Left ventricle myocardium inferior (tissue), 1 donor: ENCODE measurements at places on chromosomes 5 and 9. TPM values are rescaled to one million over a fixed set of nuclear protein-coding genes. Genes with fewer than 3 reads are reported as not detected.

DNA sequence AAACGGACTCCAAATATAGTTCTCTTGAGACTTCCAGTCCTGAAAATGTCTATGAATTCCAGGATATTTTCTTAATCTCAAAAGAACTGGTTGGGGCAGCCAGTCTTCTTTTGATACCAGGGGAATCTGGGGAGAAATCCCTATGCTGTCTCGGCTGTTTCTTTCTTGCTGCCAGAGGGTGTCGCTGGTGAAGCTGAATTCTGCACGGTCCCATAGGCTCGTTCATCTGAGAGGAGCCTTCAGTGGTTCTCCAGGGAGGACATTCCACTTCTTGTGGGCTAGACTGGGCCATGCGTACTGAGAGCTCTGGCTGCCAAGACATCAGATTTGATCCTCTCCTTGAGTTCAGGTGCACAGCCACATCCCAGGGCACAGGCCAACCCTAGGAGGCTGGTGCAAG lies 155.0 kb upstream of the CLINT1 start:
- peaks cover 32% of the 10 kb centered on the region for H3K27me3 ChIP-seq
- no peaks in the 10 kb centered on the region for H3K4me1 ChIP-seq
- no peak overlapping the region for H3K27ac ChIP-seq
- no peaks in the 10 kb centered on the region for H3K36me3 ChIP-seq

- no peak overlapping the region for H3K4me3 ChIP-seq
- H3K27ac ChIP-seq, result no peak overlapping the region
- DNase-seq, result no peak
- H3K27me3 ChIP-seq, result peaks cover 68% of the 10 kb centered on the region
- H3K4me1 ChIP-seq, result no peaks in the 10 kb centered on the region
- no peaks in the 10 kb centered on the region for H3K36me3 ChIP-seq
Observed at GRCh38 chr5:174999581-174999980, 275.2 kb downstream of the MSX2 start.

DNA sequence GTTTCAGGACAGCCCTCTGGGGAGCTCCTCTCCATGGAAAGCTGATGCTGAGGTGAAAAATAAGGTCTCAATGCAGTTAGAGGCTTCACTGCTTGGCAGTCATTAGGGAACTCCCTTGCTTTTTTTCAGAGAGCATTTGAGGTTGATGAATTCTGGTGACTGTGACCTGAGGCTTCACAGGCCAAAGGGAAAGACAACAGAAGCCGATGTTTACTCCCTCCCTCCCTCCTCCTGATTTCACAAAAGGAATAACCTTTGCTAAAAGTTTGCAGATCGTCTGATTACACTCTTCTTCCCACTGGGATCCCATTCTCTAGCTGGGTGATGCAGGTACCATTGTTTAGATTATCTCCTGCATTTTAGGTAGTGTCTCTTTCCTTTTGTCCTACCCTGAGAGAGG lies 329.4 kb downstream of the KIF4B start:
- no peaks in the 10 kb centered on the region for H3K36me3 ChIP-seq
- no peak overlapping the region for H3K4me3 ChIP-seq
- no peak overlapping the region for H3K27ac ChIP-seq
- H3K27me3 ChIP-seq, result no peaks in the 10 kb centered on the region
- DNase-seq, result no peak

DNA sequence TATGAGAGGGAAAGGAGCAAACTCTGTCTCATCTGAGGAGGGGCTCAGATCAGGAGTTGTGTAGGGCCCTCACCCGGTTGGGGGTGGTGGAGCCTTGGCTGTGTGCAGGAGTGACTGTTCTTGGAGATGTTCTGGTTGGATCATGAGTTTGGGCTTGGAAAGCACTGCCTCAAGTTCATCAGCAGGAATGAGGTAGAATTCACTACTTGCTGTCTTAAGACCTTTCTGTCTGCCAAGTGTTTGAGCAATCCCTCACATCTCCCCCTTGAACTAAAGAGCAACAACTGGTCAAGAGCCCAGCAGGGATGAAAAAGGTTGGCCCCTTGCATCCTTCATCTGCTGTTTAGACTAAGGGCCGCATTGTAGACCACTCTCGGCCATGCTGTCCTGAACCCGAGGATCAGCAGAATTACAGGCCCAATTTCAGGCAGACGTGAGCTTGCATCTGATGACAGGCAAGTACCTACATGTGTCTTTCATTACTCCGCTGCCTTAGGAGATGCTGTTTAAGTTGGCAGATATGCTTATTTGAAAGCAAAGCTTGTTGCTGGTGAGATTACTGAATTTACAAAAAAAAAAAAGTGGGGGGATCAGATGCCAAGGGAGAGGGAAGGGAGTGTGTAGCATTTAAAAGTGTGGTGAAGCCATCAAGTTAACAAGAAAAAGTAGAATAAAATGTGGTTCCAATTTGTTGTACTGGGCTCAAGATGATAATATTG lies 36.4 kb downstream of the PIK3R1 start:
- H3K27ac ChIP-seq, result peak overlapping the region; percentile 91
- DNase-seq, result peak; percentile 43
- peak overlapping the region; percentile 39 for H3K4me3 ChIP-seq
- H3K4me1 ChIP-seq, result peaks cover 100% of the 10 kb centered on the region

Gene LCN15
- total RNA-seq, result 0.41 TPM

Gene PCDHB14
- 1.9 TPM for total RNA-seq
